ENCODE measurements at places on chromosomes 5 and 9.

DNA sequence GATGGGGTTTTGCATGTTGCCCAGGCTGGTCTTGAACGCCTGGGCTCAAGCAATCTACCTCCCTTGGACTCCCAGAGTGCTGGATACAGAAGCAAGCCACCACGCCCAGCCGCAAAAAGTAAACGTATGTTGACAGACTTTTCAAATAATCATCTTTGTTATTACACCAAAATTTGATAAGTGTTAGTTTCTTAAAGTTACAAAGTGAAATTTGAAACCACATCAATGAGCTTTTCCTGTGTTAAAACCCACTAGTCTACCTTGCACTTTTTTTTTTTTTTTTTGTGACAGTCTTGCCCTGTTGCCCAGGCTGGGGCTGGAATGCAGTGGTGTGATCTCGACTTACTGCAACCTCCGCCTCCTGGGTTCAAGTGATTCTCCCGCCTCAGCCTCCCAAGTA, 29.9 kb downstream of the SPACA9 start:
- DNase-seq, result no peak

DNA sequence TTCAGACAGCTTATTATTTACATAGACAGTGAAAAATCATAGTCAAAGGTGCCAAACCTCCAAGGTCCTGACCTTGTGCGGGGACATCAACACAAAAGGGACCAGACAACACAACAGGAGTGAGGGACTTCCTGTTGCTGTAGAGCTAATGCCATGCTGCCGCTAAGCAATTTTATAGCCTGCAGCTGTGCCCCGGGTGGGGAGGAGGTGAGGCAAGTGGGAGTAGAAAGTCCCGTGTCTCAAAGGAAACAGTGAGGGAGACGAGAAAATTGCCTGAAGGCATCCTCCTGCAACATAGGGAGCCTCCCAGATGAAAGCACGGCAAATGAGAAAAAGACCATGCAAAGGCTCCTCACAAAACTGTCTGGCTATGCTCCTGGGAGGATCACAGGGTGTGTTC, 58.8 kb downstream of the CAAP1 start:
- DNase-seq, result no peak

GRCh38 chr9:28735738-28736342, 1162.6 kb upstream of the C9orf72 start:
- no peak for DNase-seq

DNA sequence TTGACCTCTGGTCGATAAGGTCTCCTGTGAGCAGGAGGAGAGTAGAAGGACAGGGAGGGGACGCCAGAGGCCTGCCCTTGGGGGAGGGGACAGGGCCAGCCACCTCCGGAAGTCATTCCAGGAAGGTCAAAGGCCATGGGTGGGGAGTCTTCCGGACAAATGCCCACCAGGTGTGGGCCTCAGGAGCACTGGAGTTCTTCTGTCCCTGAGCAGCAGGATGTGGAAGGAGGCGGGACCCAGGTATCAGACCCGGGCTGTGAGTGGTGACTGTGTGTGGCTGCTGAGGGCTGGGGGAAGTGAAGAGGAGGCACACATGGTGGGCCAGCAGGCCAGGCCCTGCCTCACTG, 13.9 kb downstream of the FGF18 start:
- DNase-seq, result no peak

- no peak for DNase-seq
These were observed 442.4 kb upstream of the ZNF462 start for GRCh38 chr9:106420511-106420944.

- no peak for DNase-seq
These were observed 198.6 kb downstream of the TRIO start for GRCh38 chr5:14341571-14342230.

GRCh38 chr9:98603821-98604383, 104.8 kb downstream of the GABBR2 start:
- peak; percentile 74 for DNase-seq

- DNase-seq, result no peak
These were observed 17.9 kb upstream of the GFPT2 start for GRCh38 chr5:180370861-180371641.

DNA sequence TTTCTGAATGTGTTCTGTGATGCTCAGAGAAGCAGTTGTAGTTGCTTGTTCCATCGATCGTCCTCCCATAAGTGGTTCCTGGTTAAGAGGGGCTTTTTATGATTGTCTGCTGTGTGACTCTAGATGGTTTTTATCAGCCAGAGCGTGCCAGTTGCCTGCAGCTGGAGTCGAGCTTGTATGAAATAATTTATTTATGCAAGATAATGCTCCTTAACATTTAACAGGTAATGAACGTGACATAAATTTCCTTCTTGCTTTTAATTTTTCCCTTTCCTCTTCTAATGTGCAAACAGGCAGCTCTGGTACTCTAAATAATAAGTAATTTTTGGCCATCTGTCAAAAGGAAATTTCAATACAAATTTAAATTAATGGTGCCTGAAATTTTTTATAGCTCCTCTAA, 84.4 kb downstream of the TLE4 start:
- no peak for DNase-seq

DNA sequence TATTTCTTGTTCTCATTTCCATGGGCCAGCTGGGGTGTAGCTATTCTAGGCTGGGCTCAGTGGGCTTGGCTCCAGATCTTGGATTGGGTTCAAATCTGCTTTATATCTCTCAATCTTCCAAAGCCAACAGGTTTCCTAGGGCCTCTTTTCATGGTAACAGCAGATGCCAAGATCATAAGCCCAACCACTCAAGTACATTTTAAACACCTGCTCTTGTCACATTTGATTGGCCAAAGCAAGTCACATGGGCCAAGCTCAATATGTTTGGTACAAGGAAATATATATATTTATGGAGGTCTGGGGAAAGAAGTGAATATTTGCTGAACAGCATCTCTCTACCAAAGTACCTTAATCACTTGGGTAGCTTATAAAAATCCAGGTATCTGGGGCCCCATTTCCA, 49.5 kb downstream of the MRRF start:
- no peak for DNase-seq

DNA sequence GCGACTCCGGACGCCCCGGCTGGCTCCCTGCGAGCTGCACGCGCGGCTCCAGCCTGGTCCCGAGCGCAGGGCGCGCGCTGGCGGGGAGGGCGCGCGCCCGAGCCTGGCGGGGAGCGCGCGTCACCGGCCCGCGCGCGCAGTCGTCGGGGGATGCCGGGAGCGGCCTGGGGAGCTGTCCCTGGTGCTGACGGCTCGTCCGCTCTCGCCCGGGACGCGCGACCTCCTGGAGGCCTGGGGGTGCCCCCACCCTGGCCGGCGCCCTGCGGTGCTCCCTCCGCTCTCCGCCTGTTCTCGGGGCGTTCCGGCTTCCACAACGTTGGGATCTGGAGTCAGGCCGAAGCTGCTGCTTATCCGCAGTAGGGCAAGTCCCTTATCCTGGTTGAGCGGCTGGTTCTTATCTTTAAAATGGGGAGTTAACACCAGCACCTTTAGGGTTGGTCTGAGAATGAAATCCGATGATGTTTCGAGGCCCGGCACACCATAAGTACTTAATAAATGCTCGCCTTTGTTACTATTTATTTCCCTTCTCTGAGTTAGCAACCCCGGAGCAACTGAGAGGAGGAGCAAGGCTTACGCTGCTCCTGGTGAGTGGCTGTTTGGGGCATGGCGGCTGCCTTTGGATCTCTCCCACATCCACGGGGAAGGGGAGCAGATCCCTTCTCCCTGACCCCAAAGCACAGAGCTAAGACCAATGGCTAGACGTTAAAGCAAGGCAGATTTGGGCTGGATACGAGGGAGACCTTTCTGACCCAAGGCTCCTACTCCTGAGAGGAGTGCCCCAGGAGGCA, at the start of gene FAM163B:
Gene FAM163B, minus strand, starts transcription at position 79 of the 788 bp plus-strand sequence. CDS start 29,166 bp downstream, outside the sequence.
- DNase-seq, result peak; percentile 59

GRCh38 chr5:72937517-72938061, 18.3 kb upstream of the FCHO2 start:
- DNase-seq, result no peak
